ENCODE measurements at places on chromosomes 4 and X.

GRCh38 chr4:92651536-92651935 lies 347.8 kb downstream of the GRID2 start:
- DNase-seq = no peak

DNA sequence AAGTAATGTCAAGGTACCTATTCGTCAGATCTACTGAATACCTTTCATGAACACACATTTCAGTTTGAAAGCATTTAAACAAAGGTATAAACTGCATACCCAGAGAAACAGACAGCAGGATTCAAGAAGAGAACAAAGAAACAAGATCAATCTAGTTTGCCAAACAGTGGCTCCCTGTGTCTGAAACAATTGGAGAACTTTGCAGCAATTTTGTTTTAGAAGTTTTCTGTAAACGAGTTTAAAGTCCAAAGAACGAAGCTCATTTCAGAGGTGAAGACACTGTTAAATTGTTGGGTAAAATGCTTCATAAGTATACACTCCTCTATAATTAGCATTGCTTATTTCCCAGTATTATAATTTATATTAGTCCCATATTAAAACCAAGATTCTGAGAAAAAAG lies 21.4 kb upstream of the NSUN7 start:
- DNase-seq = no peak

GRCh38 chr4:53713296-53713695 lies 122.0 kb upstream of the LNX1 start:
- no peak for DNase-seq

DNA sequence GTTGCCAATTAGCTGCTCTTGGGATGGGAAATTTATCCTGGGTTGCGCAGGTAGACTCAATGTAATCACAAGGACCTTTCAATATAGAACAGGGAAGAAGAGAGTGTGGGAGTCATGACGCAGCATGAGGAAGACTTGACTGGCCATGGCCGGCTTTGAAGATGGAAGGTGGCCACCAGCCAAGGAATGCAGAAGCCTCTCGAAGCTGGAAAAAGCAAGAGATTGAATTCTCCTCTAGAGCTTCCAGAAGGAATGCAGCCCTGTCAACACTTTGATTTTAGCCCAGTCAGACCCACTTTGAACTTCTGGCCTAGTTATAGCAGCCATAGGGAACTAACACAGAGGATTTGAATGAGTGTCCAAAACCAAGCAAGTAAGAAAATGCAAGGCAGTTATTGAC lies 14.7 kb upstream of the SH3KBP1 start:
- no peak for DNase-seq

GRCh38 chr4:173777921-173778320 lies 247.9 kb upstream of the HAND2 start:
- no peak for DNase-seq

- peak; percentile 1 for DNase-seq
These were observed 23.3 kb upstream of the SCML2 start for GRCh38 chrX:18377796-18378195.

- DNase-seq = no peak
These were observed 60.2 kb downstream of the MAOB start for GRCh38 chrX:43822014-43822413.

DNA sequence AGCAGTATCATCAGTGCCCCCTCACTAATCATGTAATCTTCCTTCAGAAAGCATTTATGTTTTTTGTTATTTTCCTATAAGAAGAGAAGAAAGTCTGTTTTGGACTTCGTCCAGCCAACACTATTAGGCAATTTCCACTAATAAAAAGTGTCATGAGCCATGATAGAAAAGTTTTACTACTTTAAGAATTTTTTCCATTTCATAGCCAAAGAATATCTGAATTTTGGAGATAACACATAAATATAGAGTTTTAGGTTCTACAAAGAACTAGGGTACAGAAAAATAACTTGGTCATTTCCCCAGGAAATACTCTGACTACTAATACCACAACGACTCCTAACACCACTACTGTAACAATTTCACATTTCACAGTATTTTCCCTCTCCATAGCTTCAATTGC lies 41.8 kb upstream of the VEGFC start:
- DNase-seq = no peak

GRCh38 chr4:45350438-45350837 lies 624.1 kb upstream of the GNPDA2 start:
- DNase-seq = no peak

GRCh38 chr4:170047771-170048354 lies 21.7 kb upstream of the MFAP3L start:
- DNase-seq = peak; percentile 32

Measured in memory B cell (primary cell).